NCI-H1105 (cell line): ENCODE measurements at places on chromosomes 16 and 17.

DNA sequence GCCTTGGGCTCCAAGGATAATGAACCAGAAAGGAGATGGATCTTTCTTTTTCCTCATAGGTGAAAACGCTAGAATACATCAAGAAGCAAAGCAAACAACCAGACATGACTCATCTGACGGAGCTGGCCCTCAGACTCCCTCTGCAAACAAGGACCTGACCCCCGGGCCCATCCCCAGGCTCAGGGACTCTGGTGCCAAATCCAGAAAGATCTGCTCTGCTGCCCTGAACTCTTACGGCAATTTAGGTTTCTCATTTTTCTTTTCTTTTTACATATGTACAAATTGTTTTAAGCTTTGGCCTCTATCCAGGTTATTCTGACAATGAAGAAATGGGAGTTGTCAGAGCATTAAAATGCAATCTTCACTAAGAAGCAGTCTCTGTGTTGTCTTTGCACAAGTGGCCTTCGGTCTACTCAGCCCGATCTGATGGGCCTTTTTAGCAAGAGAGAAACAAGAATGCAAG is 17.7 kb downstream of the KNOP1 start:
- no peak for DNase-seq

DNA sequence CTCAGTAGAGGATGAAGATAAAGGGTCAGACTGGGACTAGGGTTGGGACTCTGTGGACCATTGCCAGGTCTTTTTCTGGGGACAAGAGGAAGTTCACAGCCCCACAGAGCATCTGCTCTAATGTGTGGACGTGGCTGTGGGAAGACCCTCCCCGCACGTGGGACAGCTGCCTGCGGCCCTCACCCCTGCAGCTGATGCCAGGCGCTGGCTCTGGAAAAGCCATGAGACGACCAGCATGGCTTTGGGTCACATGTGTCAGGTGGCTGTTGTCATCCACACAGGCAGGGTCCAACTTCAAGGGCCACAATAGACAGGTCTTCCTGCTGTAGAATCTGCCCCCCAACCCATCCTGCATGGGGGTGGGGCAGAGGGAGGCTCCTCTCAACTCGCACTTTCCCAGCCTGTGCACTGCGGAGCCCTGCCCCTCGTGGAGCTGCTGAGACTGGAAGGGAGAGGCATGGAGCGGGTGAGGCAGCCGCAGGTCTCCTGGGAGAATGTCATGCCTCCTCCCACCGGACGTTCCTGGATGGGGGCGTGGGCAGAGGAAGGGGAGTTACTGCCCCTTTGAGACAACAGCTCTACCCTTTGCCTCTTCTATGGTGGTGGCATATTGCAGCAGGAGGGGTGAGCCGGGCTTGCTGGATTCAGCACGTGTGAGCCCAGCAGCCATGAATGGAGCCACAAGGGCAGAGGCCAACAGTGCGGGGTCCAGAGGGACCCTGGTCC is 53.4 kb downstream of the PIMREG start:
- no peak for DNase-seq

- DNase-seq, result no peak
Measured at GRCh38 chr16:31427441-31428278, 500 bp downstream of the COX6A2 start.

DNA sequence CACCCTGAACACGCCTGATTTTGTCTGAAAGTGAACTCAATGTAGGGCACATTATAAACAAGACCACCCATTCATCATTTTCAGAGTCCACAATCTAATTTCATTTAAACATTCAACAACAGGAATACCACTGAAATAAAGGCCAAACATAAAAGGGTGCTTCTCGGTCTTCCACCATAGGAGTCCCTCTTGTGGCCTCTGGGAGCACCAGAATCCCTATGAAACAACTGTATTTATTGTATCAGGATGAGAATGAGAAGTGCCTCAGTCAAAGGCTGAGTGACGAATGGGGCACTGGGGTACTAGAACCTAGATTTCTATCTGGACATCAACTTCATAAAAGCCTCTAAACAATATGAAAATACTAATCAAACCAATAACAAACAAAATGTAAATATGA is 40.4 kb downstream of the NXPH3 start:
- DNase-seq, result no peak

DNA sequence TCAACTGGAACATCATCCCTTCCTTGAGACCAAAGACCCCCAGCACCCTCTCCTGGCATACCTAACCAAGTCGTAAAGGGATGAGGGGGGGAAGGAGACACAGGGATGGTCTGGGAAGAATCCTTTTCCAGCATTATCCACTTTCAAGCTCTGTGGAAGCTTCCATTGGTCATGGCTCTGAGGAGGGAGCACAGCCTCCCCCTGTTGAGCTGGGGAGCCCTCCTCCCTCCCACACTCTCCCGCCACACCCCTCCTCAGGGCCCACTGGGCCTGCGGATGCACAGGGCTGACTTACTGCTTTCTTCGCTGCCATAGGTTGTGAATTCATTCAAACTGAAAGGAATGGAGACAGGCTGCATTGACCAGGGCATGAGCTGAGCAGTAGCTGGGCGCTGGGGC is 12.4 kb downstream of the CSF3 start:
- DNase-seq, result no peak

- DNase-seq, result no peak
Measured at GRCh38 chr16:60166-60565, 6.5 kb downstream of the SNRNP25 start.

- DNase-seq, result no peak
Measured at GRCh38 chr16:50261707-50262235, 4.6 kb upstream of the ADCY7 start.

- DNase-seq, result no peak
Measured at GRCh38 chr16:4510747-4511426, 27.7 kb downstream of the CDIP1 start.

GRCh38 chr16:87207509-87207908 is 109.7 kb downstream of the C16orf95 start:
- no peak for DNase-seq

- DNase-seq, result no peak
Measured at GRCh38 chr17:71455219-71455618, 665.6 kb upstream of the SOX9 start.

DNA sequence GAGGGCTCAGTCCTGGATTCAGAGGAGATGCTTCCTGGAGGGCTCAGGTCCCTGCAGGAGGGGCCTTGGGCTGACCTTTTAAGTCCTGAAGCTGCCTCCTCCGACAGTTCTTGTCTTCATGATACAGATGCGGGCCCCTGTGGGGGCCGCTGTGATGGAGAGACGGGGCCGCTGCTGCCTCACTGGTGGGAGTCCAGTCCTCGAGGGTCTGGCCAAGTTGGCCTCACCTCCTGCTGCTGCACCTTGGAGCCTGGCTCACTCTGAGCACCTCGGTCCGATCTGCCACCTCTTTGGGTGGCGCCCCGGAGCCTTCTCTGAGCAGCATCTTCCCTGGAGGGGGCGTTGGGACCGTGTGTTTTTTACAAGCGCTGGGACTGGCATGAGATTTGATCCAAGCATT is 79.1 kb downstream of the KLHDC4 start:
- no peak for DNase-seq

DNA sequence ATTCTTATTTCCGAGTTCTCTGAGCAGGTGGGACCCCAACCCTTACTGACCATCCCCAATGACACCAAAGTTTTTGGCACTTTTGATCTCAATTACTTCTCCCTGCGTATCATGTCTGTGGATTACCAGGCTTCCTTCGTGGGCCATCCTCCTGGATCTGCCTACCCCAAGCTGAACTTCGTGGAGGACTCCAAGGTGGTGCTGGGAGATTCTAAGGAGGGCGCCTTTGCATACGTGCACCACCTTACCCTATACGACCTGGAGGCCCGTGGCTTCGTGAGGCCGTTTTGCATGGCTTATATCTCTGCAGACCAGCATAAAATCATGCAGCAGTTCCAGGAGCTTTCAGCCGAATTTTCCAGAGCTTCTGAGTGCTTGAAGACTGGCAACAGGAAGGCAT is 868 bp downstream of the SMCR8 start:
- DNase-seq, result no peak

- DNase-seq, result peak; percentile 29
Measured at GRCh38 chr17:28497931-28498330, 8.2 kb upstream of the FOXN1 start.

DNA sequence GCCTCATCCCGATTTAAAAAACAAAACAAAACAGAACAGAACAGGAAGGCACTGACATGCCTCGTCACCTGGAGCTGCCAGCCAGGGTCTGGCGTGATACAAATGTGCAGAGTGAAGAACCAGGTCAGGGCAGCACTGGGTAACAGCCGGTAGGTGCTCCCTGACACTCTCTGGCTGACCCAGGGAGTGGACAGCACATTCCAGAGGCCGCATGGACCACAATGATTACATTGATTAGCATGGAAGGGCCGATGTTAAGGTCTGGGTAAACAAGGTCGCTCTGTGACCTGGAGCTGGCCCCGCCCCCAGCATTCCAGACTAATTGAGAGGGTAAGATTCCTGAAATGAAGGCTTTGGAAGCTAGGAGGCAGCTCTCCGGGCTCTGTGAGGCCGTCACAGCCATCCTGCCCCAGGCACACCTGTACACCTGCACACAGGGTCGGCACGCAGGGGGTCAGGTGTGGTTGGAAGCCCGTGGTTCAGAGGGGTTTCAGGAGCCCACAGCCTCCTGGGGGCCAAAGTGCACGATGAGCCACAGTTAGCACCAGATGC is 21.4 kb downstream of the PIEZO1 start:
- DNase-seq, result no peak

GRCh38 chr17:42944211-42944610 is 20.0 kb downstream of the AARSD1 start:
- no peak for DNase-seq

- no peak for DNase-seq
Measured at GRCh38 chr16:57039148-57039812, 49.9 kb downstream of the NLRC5 start.

DNA sequence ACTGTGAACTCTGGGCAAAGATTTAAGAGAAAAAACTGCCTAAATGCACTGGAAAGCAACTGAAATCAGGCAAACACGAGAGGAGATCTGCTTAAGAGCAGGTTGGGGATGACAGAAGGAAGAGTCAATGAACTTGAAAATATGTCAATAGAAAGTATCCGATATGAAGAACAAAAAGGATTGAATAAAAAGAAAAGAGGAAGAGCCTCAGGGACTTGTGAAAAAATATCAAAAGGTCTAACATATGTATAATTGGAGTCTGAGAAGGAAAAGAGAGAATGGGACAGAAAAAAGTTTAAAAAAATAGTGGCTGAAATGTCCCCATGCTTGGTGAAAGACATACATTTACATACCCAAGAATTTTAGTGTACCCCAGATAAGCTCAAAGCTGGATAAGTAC is 195.5 kb downstream of the COPRS start:
- DNase-seq, result no peak

DNA sequence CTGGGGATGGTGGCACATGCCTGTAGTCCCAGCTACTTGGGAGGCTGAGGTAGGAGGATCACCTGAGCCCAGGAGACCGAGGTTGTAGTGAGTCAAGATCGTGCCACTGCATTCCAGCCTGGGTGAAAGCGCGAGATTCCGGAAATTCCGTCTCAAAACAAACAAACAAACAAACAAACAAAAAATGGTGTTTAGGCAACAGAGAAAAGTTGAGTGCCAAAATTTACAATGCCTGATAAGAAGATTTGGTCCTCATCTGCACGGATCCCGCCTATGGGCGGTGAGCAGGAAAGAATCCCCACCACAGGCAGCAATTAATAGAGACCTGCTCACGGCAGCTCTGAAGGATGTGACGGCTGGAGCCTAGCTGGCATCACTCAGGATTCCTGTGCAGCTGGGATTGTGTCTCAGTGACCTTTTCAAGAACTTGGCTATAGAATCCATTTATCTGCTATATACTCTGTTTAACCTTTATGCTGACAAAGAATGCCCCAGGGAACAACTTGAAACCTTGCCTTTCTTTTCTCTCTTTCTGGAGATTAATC is 14.0 kb upstream of the TEX2 start:
- no peak for DNase-seq

DNA sequence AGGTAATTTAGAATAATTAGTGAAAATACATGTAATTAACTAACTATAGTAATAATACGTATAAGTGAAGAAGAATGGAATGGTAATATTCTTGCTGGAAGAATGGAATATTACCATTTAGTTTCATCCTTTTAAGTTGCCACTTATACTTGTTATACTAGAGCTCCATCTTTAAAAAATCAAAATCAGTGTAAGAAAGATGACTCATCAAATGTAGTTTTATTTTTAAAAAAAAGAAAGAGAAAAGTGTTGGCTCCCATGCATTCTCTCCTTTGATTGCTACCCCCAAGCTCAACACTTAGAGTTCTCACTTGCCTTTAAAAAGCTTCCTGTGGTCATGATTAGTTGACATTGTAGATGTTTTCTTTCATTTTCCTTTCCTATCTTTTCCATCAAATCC is 82.4 kb upstream of the KIF2B start:
- no peak for DNase-seq

- DNase-seq, result no peak
Measured at GRCh38 chr17:15081008-15081407, 184.1 kb downstream of the PMP22 start.
